ENCODE measurements at places on chromosomes 12 and 14. TPM values are rescaled to one million over a fixed set of nuclear protein-coding genes. Genes with fewer than 3 reads are reported as not detected.

DNA sequence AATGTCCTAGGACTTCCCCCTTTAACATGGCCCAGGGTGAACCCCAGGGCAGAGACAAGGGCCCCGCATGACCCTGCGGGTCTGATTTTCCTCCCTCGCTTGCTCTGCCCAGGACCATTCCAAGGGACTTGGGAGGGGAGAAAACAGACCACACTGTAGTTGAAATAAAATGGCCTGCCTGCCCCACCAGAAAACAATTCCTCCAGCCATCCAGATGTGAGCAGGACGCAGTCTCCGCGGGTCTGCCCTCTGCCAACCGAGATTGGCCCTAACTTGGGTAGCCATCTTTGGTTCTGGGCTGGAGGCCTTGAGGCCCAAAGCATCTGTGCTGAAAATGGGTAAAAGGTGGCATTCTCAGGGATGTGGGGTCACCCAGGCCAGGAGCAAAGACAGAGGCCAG lies 75.5 kb downstream of the RFLNA start:
- H3K4me1 ChIP-seq, result peaks cover 19% of the 10 kb centered on the region
- H3K27ac ChIP-seq, result peak overlapping the region; percentile 90
- H3K36me3 ChIP-seq, result peaks cover 57% of the 10 kb centered on the region
- H3K4me3 ChIP-seq, result no peak overlapping the region
- no peak for DNase-seq

DNA sequence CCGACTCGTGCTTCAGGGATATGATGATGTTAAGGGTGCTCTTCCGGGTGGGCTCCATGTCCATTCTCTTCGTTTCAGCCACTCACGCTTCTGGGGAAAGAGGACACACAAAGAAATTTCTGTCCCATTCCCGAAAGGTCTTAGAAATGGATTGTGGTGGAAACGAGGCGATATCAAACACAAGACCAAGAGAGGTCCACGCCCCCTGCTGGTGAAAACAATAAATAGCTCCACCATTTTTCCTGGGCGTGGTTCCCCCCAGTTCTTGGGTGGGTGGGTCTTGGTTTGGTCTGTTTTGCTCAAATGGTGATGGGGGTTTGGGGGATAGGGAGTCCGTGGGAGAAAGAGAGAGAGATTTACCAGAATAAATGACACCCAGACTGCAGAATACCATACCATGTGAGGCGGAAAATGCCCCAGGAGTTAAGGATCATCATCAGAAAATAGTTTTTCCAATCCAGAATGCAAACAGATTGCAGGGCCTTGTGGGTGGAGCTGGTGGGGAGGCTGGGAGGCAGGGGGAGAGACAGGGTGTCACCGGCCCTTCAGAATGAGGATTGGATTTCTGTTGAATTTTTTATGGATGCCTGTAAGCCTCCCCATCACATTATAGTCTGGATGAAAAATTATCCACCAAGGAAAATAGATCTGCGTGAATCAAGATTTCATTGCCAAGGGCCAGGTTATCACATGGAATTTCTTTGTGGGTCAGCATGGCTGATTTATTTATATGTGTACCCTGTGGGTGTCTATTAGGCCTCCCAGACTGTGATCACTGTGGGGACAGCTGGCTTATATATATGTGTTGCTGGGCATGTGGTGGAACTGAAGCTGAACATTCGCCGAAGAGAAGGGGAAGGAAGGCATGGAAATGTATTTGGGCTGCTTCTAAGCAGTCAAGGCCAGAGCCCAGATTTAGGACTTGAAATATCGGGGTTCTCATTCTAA lies 55.8 kb downstream of the SRRM4 start:
- no peak overlapping the region for H3K4me3 ChIP-seq
- DNase-seq, result peak; percentile 42
- H3K27me3 ChIP-seq, result no peaks in the 10 kb centered on the region
- no peak overlapping the region for H3K27ac ChIP-seq
- H3K36me3 ChIP-seq, result no peaks in the 10 kb centered on the region

DNA sequence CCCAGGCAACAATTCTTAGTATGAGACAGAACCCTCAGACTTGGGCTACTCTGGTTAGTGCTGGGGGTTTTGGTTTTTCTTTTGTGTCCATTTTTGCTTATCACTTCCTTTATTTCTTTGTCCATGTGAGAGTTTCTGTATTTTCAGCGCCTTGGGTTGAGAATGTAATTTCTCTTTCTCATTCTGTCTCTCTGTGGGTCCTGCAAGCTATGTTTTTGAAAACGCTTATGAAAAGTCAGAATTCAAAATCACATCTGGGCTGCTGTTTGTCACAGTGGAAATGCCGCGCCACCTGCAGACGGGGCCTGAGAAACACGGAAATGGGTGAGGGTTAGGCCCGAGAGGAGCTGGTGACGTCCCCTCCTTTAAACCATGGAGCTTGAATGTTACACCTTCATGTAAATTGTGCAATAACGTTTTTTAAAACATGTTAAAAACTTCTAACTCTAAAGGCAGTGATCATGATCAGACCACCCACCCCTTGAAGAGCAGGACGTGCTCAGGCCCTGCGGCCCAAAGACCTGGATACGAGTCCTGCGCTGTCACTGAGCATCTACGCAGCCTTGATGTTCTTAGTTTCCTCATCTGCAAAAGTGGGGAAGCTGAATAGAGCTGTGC lies 26.1 kb downstream of the JDP2 start:
- H3K4me1 ChIP-seq, result peaks cover 52% of the 10 kb centered on the region
- DNase-seq, result no peak
- H3K4me3 ChIP-seq, result no peak overlapping the region
- H3K36me3 ChIP-seq, result peaks cover 2% of the 10 kb centered on the region
- H3K27ac ChIP-seq, result no peak overlapping the region

GRCh38 chr12:109356577-109356976 lies 8.9 kb downstream of the MYO1H start:
- no peak for DNase-seq
- H3K27ac ChIP-seq, result no peak overlapping the region
- H3K4me1 ChIP-seq, result no peaks in the 10 kb centered on the region
- peaks cover 3% of the 10 kb centered on the region for H3K27me3 ChIP-seq
- no peaks in the 10 kb centered on the region for H3K36me3 ChIP-seq
- H3K4me3 ChIP-seq, result no peak overlapping the region

DNA sequence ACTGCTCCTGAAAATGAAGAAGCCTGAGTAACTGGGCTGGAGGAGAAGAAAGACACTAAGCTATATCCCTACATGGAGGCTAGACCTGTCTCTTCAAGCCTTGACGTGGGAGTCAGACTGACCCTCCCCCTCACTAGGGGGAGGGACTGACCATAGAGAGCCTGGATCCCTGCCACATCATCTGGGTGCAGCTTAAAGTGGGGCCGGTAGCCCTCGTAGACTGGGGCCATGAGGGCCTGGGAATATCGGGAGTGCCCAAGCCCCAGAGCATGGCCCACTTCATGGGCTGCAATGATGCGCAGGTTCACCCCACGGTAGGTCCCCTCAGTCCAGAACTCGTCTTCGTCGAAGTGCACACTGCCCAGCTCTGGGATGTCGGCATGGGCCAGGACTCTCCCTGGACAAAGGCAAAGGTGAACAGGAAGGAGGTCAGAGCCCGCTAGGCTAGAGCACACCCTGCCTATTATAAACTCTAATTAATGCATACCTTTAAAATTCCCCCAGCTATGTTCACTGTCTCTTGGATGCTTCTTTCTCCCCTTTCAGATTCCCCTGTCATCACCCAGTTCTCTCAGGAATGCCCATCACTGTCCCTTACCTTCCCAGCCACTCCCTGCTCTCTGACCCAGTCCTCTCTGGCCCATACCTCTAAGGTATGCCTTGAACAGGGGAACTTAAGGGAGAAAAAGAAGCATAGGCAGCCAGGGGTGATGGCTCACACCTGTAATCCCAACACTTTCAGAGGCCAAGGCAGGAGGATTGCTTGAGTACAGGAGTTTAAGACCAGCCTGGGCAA lies 3.2 kb downstream of the MMP19 start:
- H3K27ac ChIP-seq, result no peak overlapping the region
- H3K36me3 ChIP-seq, result peaks cover 10% of the 10 kb centered on the region
- H3K4me1 ChIP-seq, result no peaks in the 10 kb centered on the region
- H3K27me3 ChIP-seq, result no peaks in the 10 kb centered on the region
- no peak for DNase-seq

DNA sequence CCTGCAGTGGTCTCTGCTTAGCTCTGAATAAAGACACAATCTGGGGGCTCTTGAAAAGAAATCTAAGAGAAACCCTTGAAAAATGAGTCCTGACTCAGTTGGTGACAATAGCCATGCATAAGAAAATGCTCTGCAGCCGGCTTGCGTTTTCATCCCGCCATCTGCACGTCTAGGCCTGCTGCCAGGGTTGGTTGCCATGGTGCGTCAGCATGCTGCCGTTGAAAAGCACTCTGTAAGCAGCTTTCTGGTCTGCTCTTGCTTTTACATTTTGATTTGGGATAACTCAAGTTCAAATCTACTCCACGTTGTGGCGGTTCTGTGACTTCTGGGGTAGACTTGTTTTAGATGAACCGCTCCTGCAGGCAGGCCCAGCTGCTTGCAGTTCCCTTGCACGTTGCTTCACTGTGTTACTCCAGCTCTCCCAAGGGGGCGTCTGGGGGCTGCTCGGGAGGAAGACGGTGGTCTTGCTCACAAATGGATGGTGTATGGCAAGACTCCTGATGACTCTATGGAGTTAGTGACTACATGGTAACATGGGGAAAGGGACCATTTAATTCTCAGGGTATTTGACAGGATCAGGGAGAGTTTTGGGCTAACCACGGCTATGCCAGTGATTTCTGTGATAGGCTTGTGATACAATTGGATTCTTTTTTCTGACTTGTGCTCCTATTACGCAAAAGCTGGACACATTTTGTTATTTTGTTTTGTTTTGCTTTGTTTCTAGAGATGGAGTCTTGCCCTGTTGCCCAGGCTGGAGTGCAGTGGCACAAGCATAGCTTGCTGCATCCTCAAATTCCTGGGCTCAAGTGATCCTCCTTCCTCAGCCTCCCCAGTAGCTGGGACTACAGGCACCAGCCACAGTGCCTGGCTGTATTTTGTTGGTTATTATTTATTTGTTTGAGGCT lies 15.8 kb downstream of the WNT5B start:
- peak overlapping the region; percentile 66 for H3K27ac ChIP-seq
- no peak overlapping the region for H3K4me3 ChIP-seq
- H3K36me3 ChIP-seq, result peaks cover 12% of the 10 kb centered on the region
- peak; percentile 98 for DNase-seq
- no peaks in the 10 kb centered on the region for H3K4me1 ChIP-seq

DNA sequence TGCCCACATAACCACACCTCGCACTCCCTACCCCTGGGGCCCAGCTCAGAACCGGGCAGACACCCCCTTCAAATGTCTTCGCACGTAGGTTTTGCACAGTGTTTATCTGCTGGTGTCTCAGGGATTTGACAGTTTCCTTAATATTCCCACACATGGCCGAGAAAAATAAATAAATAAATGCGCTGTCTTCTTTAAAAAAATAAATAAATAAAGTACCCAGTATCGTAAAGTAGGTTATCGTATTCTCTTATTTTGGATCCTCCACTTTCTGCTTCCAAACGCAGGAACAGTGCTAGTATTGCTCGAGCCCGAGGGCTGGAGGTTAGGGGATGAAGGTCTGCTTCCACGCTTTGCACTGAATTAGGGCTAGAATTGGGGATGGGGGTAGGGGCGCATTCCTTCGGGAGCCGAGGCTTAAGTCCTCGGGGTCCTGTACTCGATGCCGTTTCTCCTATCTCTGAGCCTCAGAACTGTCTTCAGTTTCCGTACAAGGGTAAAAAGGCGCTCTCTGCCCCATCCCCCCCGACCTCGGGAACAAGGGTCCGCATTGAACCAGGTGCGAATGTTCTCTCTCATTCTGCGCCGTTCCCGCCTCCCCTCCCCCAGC lies 710 bp upstream of the FOS start:
- peaks cover 8% of the 10 kb centered on the region for H3K4me1 ChIP-seq
- DNase-seq, result no peak
- peak overlapping the region; percentile 98 for H3K27ac ChIP-seq
- H3K36me3 ChIP-seq, result peaks cover 17% of the 10 kb centered on the region

DNA sequence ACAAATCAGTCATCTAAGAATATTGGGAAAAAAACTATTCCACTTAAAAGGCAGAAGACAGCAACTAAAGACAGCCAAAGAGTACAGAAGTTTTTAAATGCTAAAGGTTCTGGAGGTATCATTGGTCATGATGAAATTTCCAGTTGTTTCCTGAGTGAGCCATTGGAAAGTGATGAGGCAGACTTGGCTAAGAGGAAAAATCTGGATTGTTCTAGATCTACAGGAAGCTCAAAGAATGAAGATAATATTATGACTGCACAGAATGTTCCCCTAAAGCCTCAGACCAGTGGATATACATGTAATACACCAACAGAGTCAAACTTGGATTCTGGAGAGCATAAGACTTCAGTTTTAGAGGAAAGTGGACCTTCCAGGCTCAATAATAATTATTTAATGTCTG lies 22.8 kb downstream of the GALNT4 start:
- no peak overlapping the region for H3K27ac ChIP-seq
- DNase-seq, result no peak
- peaks cover 2% of the 10 kb centered on the region for H3K36me3 ChIP-seq
- no peaks in the 10 kb centered on the region for H3K27me3 ChIP-seq
- no peak overlapping the region for H3K4me3 ChIP-seq
- peaks cover 3% of the 10 kb centered on the region for H3K4me1 ChIP-seq

GRCh38 chr12:94195483-94195882 lies 47.1 kb downstream of the PLXNC1 start:
- H3K36me3 ChIP-seq, result no peaks in the 10 kb centered on the region
- H3K27me3 ChIP-seq, result no peaks in the 10 kb centered on the region
- no peak for DNase-seq
- no peaks in the 10 kb centered on the region for H3K4me1 ChIP-seq
- H3K27ac ChIP-seq, result no peak overlapping the region

DNA sequence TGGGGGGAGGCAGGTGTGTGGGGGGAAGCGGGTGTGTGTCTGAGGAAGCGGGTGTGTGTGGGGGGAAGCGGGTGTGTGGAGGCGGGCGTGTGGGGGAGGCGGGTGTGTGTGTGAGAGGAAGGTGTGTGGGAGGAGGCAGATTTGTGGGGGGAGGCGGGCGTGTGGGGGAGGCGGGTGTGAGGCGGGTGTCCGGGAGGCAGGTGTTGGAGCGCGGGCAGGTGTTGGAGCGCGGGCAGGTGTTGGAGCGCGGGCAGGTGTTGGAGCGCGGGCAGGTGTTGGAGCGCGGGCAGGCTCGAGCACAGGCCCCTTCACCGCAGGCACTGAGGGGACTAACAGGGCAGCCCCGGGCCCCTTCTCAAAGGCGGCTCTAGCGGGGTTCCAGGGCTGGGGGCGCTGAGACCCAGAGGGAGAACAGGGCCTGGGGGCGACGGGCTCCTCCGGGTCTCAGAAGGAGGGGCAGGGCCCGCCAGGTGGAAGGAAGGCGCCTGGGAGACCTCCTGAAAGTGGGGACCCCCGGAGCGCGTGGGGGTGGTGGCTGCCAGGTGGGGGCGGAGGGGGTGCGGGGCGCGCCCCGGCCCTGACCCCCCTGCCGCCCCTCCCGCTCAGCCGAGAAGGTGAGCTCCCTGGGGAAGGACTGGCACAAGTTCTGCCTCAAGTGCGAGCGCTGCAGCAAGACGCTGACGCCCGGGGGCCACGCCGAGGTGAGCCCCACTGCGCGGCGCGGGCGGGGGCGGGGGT lies 3.2 kb downstream of the CRIP2 start:
- no peaks in the 10 kb centered on the region for H3K27me3 ChIP-seq
- peak; percentile 61 for DNase-seq
- H3K4me1 ChIP-seq, result peaks cover 42% of the 10 kb centered on the region
- H3K27ac ChIP-seq, result peak overlapping the region; percentile 96
- H3K4me3 ChIP-seq, result peak overlapping the region; percentile 10

Gene ACVRL1
- total RNA-seq, result 101 TPM

Gene TMEM179
- total RNA-seq, result 0.12 TPM

Gene SNRPF
- 23.3 TPM for total RNA-seq

Gene C14orf39
- total RNA-seq, result 0.64 TPM

Gene ETFBKMT
- 3.8 TPM for total RNA-seq

Gene ATG2B
- 21.7 TPM for total RNA-seq

Gene ZC2HC1C
- total RNA-seq, result 6.7 TPM

Gene FAIM2
- total RNA-seq, result 0.57 TPM

All from lung (tissue), 17 donors.